ENCODE measurements at places on chromosomes 6 and 20.

GRCh38 chr6:15327271-15327670 lies 81.4 kb downstream of the JARID2 start:
- H3K4me1 ChIP-seq: peaks cover 77% of the 10 kb centered on the region
- peak overlapping the region; percentile 70 for H3K27ac ChIP-seq
- H3K27me3 ChIP-seq: no peaks in the 10 kb centered on the region
- peak; percentile 42 for DNase-seq

- no peak overlapping the region for H3K27ac ChIP-seq
- H3K36me3 ChIP-seq: no peaks in the 10 kb centered on the region
- no peaks in the 10 kb centered on the region for H3K4me1 ChIP-seq
- no peak for DNase-seq
- H3K27me3 ChIP-seq: peaks cover 1% of the 10 kb centered on the region
Measured at GRCh38 chr20:47773371-47773786, 11.9 kb downstream of the SULF2 start.

DNA sequence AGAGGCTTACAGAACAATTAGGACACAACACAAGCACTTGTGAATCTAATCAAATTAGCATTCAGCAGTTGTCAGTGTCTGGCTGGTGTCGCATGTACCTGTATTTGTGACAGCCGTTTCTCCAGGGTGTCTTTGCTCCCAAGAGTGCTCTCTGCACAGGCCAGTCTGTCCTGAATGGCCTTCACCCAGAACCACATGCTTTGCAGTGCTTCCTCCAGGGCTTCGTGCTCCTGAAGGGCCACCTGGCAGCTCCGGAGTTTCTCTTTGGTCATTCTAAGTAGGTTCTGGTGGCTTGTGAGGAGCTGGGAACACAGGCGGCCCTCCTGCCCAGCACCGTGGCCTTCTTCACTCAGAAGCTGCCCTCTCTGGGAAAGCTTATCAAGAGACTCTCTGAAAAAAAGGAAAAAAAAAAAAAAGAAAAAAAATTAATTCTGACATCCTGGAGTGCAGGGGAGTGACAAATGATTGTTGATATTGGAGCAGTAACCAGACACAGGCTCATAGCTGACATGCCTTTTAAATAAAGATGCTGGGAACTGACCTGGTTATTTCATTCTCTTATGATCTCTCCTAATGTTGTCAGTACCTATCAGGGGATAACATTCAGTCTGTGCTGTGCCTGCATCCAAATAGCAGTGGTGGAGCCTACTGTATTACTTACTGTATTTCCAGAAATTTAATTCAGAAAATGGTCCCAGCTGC lies 245.8 kb downstream of the SYNE1 start:
- H3K27ac ChIP-seq: no peak overlapping the region
- no peaks in the 10 kb centered on the region for H3K36me3 ChIP-seq
- no peak for DNase-seq
- H3K4me3 ChIP-seq: no peak overlapping the region

DNA sequence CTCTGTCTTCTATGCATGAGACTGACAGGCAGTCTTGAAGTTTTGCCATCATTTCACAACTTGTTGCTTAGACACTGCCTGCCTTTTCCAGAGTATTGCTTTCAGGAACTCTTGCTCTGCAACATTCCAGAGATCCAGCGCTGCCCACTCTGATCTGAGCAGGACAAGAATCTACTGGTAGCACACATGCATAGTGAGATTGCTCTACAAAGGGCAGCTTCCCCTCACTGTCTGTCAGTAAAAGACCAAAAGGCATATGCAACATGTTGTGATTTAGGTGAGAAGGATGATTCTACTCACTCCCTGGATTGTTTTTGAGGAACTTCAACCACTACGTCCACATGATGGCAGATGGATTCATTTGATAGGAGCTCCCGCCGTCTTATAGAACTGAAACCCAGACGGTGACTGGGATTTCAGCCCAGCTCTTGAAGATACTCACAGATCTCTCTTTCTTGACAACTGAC lies 259.1 kb downstream of the ARID1B start:
- peaks cover 13% of the 10 kb centered on the region for H3K4me1 ChIP-seq
- no peak overlapping the region for H3K4me3 ChIP-seq
- no peaks in the 10 kb centered on the region for H3K27me3 ChIP-seq
- no peak overlapping the region for H3K27ac ChIP-seq

GRCh38 chr6:158242071-158242606 lies 70.1 kb upstream of the TULP4 start:
- peaks cover 19% of the 10 kb centered on the region for H3K4me1 ChIP-seq
- peaks cover 7% of the 10 kb centered on the region for H3K36me3 ChIP-seq
- no peak overlapping the region for H3K4me3 ChIP-seq
- H3K27me3 ChIP-seq: no peaks in the 10 kb centered on the region
- H3K27ac ChIP-seq: peak overlapping the region; percentile 0

DNA sequence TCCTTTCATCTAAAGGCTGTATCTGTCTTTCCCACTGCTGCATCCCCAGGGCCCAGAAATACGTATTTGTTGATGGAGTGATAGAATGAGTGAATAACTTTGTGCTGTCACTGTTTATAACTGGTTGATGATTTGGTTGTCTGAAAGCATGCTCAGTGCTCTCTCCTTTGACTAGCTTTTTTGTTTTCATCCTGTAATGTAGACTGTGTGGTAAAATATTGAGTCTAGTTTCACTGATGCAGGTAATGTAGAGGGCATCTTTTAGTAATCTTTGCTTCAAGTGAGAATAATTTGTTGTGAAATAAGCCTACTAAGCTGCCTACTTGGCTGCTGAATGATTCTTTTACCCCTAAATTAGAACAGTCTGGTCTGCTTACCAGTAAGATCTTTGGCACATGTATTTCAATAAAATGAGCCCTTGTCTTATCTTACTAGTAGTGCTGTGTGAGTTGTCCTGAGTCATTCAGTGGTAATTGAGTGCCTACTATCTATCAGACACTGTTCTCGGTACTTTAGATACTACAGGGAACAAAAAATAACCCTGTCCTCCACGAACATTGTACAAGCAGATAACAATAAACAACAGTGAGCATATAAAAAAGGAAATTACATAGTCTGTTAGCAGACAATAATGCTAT lies 39.9 kb downstream of the MAPK14 start:
- H3K36me3 ChIP-seq: peaks cover 16% of the 10 kb centered on the region
- H3K27ac ChIP-seq: no peak overlapping the region
- peaks cover 31% of the 10 kb centered on the region for H3K4me1 ChIP-seq
- H3K27me3 ChIP-seq: no peaks in the 10 kb centered on the region
- no peak for DNase-seq
- no peak overlapping the region for H3K4me3 ChIP-seq

DNA sequence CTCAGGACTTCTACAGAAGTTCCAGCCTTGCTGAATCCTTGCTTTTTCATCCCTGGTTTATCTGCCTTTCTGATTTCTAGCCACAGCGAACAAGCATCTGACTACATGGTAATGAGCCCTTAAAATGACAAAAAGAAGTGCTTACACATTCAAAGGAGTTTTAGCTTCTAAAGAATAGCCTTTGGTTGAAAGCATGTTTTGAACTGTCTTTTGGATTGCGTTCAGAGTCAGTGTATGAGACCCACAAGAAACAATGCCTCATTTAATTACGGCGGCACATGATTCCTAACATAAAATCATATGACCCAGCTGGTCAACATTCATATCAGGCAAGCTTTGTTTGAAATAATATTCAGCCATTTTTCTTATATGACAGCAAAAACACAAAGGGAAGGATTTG lies 784.2 kb downstream of the KIF16B start:
- no peaks in the 10 kb centered on the region for H3K36me3 ChIP-seq
- H3K27ac ChIP-seq: no peak overlapping the region
- no peak overlapping the region for H3K4me3 ChIP-seq

DNA sequence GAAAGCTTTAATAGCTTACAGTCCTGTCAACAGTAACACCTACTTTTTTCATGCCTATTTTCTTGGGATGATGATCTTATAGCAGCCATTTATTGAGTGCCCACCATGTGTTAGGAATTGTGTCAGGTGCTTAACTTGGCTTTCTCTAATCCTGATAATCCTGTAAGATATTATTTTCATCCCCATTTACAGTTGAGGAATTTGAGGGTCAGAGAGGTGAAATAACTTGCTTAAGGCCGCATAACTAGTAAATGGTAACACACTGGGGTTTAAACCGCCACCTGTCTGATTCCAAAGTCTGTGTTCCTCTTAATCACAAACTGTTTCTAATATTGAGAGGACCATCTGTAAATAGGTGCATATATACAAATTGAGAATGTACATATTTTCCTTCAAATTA lies 55.5 kb downstream of the NCOA3 start:
- H3K36me3 ChIP-seq: peaks cover 45% of the 10 kb centered on the region
- DNase-seq: no peak
- H3K4me3 ChIP-seq: no peak overlapping the region
- H3K27me3 ChIP-seq: no peaks in the 10 kb centered on the region

DNA sequence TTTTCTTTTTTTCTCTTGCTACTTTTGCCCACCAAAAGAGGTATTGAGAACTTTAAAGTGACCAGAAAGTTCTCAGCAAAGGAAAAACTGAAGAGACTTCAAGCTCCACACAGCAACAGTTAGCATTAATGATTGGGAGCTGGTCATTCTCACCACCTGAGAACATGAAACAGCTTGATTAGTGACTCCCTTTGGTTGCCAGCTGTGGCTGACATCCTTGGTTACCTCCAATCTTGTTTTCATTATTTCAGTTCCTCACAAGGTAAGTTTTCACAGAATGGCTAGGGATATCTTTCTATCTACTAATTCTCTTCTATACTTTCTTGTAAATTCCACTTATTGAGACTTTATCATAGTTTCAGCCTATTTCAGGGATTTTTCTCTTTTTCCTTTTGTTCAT lies 427.9 kb downstream of the QKI start:
- no peak overlapping the region for H3K27ac ChIP-seq
- H3K36me3 ChIP-seq: no peaks in the 10 kb centered on the region
- no peaks in the 10 kb centered on the region for H3K4me1 ChIP-seq
- H3K4me3 ChIP-seq: no peak overlapping the region
- no peaks in the 10 kb centered on the region for H3K27me3 ChIP-seq

DNA sequence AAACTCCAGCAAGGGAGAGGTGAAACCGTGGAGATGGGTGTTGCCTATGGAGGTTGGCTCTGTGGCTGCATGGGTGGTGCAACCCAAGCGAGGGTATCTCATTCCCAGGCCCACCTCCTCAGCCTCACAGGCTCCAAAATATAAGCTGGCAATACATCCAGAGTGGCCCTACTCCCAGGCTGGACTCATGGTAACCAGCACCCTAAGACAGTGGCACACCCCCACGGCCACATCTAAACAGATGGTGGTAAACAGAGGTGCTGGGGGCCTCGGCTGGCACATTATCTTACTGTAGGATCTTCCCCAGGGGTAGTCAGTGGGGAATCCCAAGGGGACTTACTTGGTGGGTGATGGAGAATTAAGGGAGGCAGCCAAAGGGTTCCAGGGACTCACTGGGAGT lies 33.7 kb upstream of the CCND3 start:
- H3K36me3 ChIP-seq: peaks cover 8% of the 10 kb centered on the region
- H3K4me1 ChIP-seq: peaks cover 40% of the 10 kb centered on the region
- DNase-seq: no peak
- peak overlapping the region; percentile 79 for H3K27ac ChIP-seq
- no peaks in the 10 kb centered on the region for H3K27me3 ChIP-seq

DNA sequence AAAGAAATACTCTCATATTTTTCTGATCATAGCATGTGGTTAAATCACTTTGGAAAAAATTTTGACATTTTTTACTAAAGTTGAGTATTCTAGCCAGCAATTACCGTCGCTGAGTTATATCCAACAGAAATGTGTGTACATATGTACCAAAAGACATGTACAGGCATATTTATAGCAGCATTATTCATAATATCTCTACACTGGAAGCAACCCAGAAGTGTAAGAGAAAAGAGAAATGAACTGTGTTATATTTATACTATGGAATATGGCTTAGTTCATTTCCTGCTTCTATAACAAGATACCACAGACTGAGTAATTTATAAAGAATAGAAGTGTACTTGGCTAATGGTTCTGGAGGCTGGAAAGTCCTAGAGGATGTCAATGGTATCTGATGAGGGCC lies 474.0 kb upstream of the GJE1 start:
- no peaks in the 10 kb centered on the region for H3K27me3 ChIP-seq
- H3K4me1 ChIP-seq: no peaks in the 10 kb centered on the region
- H3K27ac ChIP-seq: no peak overlapping the region
- H3K36me3 ChIP-seq: no peaks in the 10 kb centered on the region
- DNase-seq: no peak
- H3K4me3 ChIP-seq: no peak overlapping the region

GRCh38 chr20:23125159-23125558 lies 39.0 kb upstream of the CD93 start:
- H3K27ac ChIP-seq: no peak overlapping the region
- peaks cover 6% of the 10 kb centered on the region for H3K4me1 ChIP-seq
- no peak for DNase-seq
- peaks cover 9% of the 10 kb centered on the region for H3K27me3 ChIP-seq

- peaks cover 72% of the 10 kb centered on the region for H3K4me1 ChIP-seq
- H3K27ac ChIP-seq: peak overlapping the region; percentile 94
- H3K4me3 ChIP-seq: no peak overlapping the region
- H3K36me3 ChIP-seq: peaks cover 17% of the 10 kb centered on the region
- DNase-seq: no peak
Measured at GRCh38 chr6:144347933-144348332, 62.8 kb downstream of the UTRN start.

DNA sequence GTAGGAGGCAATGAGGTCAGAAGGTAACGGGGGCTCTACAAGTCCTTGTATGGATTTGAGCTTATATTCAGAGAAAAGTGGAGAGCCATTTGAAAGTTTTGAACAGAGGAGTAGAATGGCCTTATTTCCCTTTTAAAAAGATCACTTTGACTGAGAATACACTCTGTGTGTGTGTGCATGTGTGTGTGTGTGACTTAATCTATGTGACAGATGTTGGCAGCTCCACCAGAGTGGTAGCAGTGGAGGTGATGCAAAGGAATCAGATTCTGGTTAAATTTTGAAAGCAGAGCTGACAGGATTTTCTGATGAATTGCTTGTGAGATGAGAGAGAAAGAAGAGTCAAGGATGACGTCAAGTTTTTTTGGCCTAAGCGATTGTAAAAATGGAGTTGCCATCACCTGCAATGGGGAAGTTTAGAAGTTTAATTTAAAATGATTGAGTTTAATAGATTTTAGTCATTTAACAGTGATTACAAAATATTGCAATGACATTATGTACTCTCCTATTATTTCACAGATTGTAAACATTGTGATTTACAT lies 172.2 kb upstream of the HEY2 start:
- no peak overlapping the region for H3K4me3 ChIP-seq
- H3K36me3 ChIP-seq: no peaks in the 10 kb centered on the region
- H3K27ac ChIP-seq: no peak overlapping the region
- no peaks in the 10 kb centered on the region for H3K27me3 ChIP-seq
- DNase-seq: no peak
- no peaks in the 10 kb centered on the region for H3K4me1 ChIP-seq
